ENCODE measurements at places on chromosomes 13 and 19. TPM values are rescaled to one million over a fixed set of nuclear protein-coding genes. Genes with fewer than 3 reads are reported as not detected.

CRB3 gene
- total RNA-seq = not detected

DNA sequence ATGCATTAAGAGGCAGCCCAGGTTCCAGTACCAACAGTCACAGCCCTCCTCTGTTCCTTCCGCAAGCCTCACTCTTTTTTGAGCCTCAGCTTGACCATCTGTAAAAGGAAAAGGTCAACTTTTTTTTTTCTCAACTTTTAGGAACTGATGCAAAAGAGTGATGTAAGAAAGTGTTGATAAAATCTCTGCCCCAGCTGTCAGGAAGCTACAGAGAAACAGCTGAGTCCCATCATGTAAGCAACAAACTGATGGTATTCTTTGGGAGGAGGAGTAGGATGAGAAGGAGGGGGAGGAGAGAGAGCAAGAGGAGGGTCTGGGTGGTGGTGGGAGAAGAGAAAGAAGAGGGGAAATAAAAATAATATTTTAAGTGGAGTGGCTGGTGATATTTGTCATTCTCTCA, 233.9 kb upstream of the TSHZ3 start:
- DNase-seq = no peak
- no peaks in the 10 kb centered on the region for H3K27me3 ChIP-seq
- H3K27ac ChIP-seq = no peak overlapping the region
- H3K4me3 ChIP-seq = no peak overlapping the region
- no peaks in the 10 kb centered on the region for H3K36me3 ChIP-seq

DNA sequence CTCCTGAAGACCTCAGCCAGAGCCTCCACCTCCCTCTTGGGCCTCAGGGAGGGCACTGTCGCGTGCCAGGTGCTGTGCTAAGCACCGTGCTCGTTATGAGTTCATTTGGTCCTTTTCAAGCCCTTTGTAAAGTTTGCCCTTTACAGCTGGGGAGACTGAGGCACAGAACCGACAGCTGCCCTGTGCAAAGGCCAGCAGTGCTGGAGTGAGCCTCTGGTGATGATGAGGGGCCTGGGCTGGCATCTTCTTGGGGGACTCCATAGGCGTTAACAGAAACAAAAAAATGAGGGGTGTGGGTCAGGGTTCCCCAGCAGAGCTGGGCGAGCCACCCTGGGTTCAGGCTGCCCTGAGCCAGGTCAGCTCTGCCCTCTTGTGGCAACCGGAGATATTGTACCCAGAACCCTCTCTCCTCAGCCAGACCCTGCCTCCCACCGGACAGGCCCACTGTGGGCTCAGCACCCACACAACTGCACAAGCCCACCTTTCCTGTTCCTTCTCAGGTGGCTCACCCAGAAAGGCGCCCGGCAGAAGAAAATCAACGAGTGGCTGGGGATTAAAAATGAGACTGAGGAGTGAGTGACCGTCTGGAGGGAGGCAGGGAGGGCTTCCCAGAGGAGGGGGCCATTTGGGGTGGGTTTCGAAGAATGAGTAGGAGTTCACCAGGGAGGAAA, 5.5 kb upstream of the IFI30 start:
- DNase-seq = no peak
- H3K27me3 ChIP-seq = no peaks in the 10 kb centered on the region
- peaks cover 3% of the 10 kb centered on the region for H3K4me1 ChIP-seq
- no peak overlapping the region for H3K27ac ChIP-seq
- no peak overlapping the region for H3K4me3 ChIP-seq

ZNF837 gene
- total RNA-seq = 2.0 TPM

DNA sequence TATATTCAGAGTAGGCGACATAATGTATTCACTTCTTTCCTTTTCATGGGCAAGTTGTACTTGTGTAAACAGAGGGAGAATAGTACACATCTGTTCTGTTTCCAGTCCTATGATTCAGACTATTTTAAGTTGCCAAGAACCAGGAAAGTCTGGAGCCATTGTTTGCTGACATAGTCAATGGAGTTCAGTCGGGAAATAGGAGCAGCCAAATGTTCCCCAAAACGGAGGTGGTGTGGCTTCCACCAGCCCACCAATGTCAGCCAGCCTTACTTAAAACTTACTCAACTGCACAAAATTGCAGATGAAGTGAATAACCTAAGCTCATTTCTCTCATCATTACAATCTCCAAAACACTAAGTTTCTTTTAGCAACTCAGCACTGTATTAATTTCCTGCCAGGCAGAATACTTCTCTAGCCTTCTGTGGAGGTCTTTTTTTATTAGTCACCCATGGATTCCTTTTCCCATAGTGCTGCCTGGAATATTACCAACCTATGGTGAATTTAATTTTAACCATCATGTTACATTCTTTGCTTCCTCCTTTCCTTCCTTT, 22.3 kb upstream of the CSNK1A1L start:
- no peaks in the 10 kb centered on the region for H3K36me3 ChIP-seq
- H3K4me3 ChIP-seq = no peak overlapping the region
- H3K4me1 ChIP-seq = no peaks in the 10 kb centered on the region
- H3K27ac ChIP-seq = peak overlapping the region; percentile 60
- no peaks in the 10 kb centered on the region for H3K27me3 ChIP-seq
- DNase-seq = peak; percentile 27

GRCh38 chr19:13619203-13619632, 112.9 kb upstream of the CACNA1A start:
- no peak overlapping the region for H3K27ac ChIP-seq
- no peak for DNase-seq
- H3K36me3 ChIP-seq = no peaks in the 10 kb centered on the region
- H3K4me1 ChIP-seq = no peaks in the 10 kb centered on the region
- H3K4me3 ChIP-seq = no peak overlapping the region
- no peaks in the 10 kb centered on the region for H3K27me3 ChIP-seq

- H3K36me3 ChIP-seq = no peaks in the 10 kb centered on the region
- H3K4me1 ChIP-seq = no peaks in the 10 kb centered on the region
- no peak overlapping the region for H3K27ac ChIP-seq
- H3K27me3 ChIP-seq = no peaks in the 10 kb centered on the region
- DNase-seq = no peak
Measured at GRCh38 chr13:66323745-66324347, 906.3 kb downstream of the PCDH9 start.

SMIM24 gene
- total RNA-seq = not detected

DNA sequence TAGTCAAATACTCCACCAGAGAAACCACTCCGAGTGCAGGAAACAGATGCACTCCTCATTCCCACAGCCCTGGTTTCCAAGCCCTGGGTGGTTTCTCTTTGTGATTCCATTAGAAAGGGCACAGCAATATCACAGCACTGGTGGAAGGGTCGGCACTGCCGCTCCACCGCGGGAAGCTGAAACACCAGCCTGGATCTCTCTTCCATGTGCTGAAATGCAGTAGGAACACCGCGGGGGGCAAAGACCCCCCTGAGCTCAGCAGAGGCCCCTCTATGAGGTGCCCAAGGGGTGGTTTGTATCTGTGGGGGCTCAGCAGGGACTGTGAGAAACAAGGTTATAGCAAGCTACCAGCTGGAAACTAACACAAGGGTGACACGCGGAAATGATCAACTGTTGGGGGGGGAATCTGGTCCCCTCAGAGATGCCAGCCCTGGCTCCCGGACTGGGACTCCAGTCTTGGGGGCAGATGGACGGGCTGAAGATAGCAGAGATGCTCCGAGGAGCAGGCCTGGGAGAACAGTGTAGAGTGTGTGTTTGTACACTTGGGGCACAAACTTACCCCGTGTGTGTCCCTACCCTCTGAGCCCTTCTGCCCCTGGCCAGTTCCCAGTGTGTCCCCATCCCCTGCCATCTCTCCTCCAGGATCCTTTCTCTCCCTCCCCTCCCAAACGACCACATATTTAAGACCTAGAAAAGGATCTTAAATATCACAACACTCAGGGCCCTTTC, 1.8 kb downstream of the ZFR2 start:
- H3K36me3 ChIP-seq = no peaks in the 10 kb centered on the region
- H3K4me1 ChIP-seq = no peaks in the 10 kb centered on the region
- no peak overlapping the region for H3K27ac ChIP-seq
- no peak overlapping the region for H3K4me3 ChIP-seq

DNA sequence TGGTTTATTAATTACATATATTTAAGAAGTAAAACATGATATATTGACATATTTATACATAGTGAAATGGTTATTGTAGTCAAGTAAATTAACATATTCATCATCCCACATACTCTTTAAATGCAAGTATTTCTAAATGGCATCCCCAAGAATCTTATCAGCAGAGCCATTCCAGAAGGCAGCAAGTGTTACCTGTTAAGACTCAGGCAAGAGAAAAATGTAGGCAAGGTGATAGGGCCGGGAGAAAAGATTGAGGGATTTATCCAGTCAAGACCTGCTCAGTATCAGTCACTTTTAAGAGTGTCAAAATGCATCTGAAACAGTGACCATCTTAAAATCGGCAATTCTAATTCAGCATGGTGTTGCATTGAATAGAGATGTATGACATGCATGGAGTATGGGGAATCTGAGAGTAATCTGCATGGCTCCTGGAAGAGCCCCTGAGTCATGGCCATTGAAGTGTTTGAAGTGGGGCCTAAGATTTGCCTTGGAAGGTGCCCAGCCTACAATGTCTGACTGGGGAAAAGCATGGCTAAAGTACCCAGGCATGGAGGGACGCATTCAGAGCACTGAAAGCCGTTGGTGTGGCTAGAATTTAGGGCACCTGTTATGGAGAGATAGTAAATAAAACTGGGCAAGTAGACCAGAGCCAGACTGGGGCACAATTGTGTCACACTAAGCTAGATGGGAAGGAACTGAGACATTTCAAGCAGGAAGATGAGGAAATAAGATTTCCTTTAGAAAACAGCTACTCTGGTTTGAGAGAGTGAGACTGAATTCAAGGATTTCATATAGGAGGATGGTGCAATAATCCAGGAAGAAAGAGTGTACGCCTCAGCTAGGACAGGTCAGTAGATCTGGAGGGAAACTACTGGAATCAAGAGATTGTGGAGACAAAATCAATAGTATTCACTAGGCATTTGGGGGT, 25.0 kb upstream of the C1QTNF9B start:
- no peaks in the 10 kb centered on the region for H3K4me1 ChIP-seq
- no peak overlapping the region for H3K27ac ChIP-seq
- H3K4me3 ChIP-seq = no peak overlapping the region

DNA sequence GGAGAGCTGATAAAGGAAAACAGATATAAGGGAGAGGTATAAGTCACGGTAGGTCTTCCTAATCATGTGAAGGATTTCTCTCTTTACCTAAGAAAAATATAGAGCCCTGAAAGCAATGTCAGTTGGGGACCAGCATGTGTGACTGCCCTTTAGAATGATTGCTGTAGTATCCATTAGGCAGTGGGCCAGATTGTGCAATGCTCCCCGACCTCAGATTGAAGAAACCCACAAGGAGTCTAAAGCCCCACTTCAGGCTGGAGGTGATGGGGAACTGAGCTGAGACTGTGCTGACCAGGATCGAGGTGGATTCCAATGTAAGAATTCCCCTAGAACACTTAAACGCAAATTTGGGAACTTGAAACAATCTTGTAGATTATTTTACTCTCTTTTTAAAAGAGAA, 614.4 kb downstream of the LIG4 start:
- no peak overlapping the region for H3K27ac ChIP-seq
- H3K27me3 ChIP-seq = no peaks in the 10 kb centered on the region
- no peak overlapping the region for H3K4me3 ChIP-seq
- no peaks in the 10 kb centered on the region for H3K4me1 ChIP-seq
- no peaks in the 10 kb centered on the region for H3K36me3 ChIP-seq

DNA sequence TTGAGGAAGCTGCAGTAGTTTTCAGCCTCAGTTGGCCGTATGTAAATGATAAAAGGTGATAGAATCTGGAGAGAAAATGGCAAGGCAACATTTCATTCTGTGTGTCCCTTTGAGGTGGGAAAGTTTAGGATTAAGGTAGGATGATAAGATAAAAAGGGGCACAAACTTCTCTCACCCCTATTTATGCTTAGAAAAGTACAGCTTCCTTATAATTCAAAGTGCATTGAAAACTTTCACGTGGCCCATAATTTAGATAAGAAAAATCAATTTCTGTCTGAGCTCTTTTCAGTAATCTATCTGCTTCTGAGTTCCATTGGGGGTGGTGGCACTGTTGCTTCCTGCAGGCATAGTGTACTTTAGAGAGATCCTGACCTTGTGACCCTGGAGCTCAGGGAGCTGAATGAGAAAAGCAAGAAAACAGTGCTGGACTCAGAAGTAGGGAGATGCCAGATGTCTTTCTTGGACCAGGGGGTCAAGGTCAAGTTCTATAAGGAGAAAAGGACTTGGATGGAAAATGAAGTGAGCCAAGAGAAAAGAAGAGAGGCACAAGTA, 187.3 kb downstream of the NDFIP2 start:
- H3K4me3 ChIP-seq = no peak overlapping the region
- H3K27ac ChIP-seq = no peak overlapping the region
- H3K4me1 ChIP-seq = no peaks in the 10 kb centered on the region
- H3K27me3 ChIP-seq = no peaks in the 10 kb centered on the region

DNA sequence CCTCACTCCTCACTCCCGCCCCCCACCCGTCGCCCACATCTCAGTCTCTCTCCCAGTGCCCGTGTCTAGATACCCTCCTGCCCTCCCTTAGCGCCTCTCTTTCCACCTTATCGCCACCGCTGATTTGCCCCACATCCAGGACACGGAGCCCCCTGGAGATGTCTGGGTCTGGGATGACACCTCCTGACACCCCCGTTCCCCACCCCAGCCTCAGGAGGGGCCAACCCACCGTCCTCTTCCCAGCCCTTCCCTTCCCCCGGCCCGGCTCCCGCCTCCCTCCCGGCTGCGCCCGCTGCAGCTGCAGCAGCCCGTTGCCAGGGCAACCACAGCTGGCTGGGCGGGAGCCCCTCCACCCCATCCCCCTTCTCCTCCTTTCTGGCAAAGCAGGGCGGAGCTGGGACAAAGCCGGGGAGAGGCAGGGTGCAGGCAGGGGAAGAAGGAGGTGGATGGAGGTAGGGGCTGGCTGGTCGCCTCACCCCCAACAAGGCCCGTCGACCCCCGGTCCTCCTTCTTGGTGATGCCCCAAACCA, 13.5 kb downstream of the DPF1 start:
- H3K27ac ChIP-seq = peak overlapping the region; percentile 25
- H3K27me3 ChIP-seq = peaks cover 69% of the 10 kb centered on the region
- peaks cover 24% of the 10 kb centered on the region for H3K4me1 ChIP-seq
- DNase-seq = peak; percentile 19

ERICH4 gene
- not detected for total RNA-seq

RHPN2 gene
- 6.9 TPM for total RNA-seq

ELSPBP1 gene
- not detected for total RNA-seq

EDDM13 gene
- not detected for total RNA-seq

FUZ gene
- total RNA-seq = 29.1 TPM

DNA sequence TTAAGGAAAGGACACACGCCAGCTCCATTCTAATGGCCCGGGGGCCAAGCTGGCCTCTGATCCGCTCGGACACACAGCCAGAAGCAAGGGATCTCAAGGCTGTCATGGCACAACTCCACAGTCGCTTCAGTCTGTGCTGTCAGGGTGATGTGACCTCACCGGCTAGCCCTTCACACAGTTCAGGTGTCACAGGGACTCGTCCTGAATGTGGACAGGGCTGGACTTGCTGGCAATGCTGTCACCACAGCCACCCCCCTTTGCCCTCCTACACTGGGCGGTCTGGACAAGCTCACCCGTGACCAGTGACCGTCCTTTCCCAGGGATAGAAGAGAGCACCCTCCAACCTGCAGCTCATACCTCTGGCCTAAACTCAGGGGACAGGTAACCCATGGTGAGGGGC, 15.2 kb downstream of the SUGP1 start:
- no peaks in the 10 kb centered on the region for H3K4me1 ChIP-seq
- H3K27me3 ChIP-seq = no peaks in the 10 kb centered on the region
- DNase-seq = no peak
- H3K4me3 ChIP-seq = no peak overlapping the region

All from tibial nerve (tissue), 4 donors.